Skin of body (tissue), 3 donors: ENCODE measurements at places on chromosomes 1 and 21. TPM values are rescaled to one million over a fixed set of nuclear protein-coding genes. Genes with fewer than 3 reads are reported as not detected.

GPR3 gene
- 0.30 TPM for total RNA-seq

FYB2 gene
- 0.30 TPM for total RNA-seq

TMEM51 gene
- 3.6 TPM for total RNA-seq

BTBD8 gene
- total RNA-seq = 4.9 TPM

F13B gene
- total RNA-seq = not detected

NR1I3 gene
- not detected for total RNA-seq

FLG gene
- total RNA-seq = 171 TPM

SLAMF7 gene
- 0.49 TPM for total RNA-seq

VWA5B1 gene
- 0.39 TPM for total RNA-seq

ILDR2 gene
- total RNA-seq = 0.30 TPM

DNA sequence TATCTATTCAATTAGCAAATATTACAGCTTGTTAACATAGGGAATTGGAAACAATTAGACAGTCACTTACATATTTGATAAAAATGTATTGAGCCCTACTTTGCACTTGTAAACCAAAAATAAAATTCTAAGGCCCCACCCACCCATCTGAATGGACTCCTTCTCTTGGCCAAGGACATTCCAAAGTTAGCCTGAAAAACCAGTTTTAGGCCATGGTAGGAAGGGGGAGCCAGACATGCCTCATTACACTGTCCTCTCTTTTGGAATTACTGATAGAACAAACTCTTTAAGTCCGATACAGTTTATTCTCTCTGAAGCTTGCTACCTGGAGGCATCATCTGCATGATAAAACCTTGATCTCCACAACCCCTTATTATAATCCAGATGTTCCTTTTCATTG lies 28.0 kb upstream of the TSPAN2 start:
- no peak for DNase-seq

GRCh38 chr1:226708342-226708780 lies 30.7 kb downstream of the ITPKB start:
- no peak for DNase-seq

DNA sequence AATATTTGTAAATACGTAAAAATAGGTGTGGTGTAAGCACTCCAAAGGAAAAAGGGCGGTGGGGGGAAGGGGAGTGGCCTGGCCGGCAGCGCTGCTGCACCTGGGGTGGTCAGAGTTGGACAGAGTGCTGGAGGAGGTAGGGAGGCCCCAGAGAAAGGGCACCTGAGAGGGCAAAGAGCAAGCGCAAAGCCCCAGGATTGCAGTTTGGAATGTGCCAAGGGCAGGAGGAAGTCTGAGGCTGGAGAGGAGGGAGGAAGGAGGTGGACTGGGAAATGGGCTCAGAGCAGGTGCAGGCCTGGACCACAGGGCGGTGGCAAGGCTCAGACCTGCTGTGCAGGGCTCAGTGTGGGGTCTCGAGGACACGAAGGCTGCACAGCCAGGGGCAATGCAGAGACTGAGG lies 30.6 kb downstream of the LDLRAP1 start:
- DNase-seq = no peak

DNA sequence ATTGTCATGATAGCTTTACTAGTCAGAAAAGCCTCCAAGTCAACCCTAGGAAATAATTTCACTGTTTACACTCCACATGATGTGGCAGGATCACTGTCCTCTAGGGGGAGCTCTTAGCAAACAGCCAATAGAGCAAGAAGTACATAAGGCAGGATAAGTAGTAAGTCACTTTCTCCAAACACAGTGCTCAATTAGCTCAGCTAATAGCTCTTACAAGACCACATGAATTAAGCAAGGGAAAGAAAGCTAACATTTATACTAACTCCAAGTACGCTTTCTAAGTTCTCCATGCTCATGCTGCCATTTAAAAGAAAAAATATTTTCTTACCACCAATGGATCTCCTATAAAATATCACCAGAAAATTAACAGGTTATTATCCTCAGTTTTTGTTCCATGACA lies 66.9 kb upstream of the LRIF1 start:
- DNase-seq = no peak

DNA sequence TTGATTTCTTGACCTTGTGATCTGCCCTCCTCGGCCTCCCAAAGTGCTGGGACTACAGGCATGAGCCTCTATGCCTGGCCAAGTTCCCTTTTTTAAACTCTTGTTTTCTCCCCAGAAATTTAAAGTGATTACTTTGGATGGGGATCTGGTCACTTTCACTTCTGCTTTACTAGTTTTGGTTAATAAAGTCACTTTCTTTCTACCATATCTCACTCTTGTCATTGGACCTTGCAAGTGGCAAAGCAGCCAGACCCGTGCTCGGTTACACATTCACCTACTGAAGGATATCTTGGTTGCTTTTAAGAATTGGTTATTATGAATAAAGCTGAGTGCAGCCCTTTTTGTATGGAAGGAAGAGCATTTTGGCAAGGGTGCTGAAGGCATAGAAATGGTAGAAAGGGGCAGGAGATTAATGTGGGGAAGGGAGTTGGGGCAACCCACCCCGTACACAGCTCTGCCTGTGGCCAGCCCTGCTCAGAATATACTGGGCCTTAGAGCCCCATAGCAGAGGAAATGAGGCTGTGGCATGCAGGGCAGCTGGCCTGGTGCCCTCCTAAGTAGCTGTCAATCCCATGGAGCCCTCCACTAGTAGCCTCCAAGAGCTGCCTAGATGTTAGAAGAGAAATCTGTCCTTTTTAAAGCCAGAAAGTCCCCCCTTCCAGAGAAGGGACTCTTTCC lies 40.7 kb downstream of the CD2 start:
- no peak for DNase-seq

DNA sequence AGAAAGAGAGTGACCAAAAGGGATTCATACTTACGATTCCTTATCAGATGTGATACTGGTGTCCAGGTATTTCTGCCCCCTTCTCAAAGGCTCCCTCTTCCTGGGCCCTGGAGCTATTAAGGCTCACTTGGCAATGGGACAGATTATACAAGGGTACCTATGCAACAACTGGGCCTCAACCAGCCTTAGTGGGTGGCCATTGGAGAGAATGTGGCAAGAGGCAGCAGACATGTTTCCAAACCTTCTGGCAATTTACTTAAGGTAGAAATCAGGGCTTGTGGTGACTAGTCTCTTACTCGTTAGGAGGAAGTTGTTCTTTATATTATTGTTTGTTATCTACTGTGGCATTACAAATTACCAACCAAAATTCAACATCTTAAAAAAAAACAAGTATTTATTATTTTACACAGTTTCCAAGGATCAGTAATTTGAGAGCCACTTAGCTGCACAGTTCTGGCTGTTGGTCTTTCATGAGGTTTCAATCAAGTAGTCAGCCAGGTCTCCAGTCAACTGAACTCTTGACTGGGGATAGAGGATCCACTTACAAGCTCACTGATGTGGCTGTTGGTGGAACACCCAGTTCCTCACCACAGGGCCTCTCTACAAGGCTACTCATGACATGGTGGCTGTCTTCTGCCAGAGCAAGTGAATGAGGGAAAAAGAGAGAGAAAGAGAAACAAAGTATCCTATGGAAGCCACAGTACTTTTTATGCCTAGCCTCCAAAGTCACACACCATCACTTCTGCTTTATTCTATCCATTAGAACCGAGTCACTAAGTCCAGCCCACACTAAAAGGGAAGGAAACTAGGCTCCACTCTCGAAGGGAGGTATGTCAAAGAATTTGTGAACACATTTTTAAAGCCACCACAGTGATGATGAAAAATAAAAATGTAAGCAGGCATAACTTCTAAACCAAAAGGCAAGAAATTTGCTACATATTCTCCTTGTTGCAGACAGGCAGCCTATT lies 10.7 kb downstream of the ZNF648 start:
- DNase-seq = no peak

DNA sequence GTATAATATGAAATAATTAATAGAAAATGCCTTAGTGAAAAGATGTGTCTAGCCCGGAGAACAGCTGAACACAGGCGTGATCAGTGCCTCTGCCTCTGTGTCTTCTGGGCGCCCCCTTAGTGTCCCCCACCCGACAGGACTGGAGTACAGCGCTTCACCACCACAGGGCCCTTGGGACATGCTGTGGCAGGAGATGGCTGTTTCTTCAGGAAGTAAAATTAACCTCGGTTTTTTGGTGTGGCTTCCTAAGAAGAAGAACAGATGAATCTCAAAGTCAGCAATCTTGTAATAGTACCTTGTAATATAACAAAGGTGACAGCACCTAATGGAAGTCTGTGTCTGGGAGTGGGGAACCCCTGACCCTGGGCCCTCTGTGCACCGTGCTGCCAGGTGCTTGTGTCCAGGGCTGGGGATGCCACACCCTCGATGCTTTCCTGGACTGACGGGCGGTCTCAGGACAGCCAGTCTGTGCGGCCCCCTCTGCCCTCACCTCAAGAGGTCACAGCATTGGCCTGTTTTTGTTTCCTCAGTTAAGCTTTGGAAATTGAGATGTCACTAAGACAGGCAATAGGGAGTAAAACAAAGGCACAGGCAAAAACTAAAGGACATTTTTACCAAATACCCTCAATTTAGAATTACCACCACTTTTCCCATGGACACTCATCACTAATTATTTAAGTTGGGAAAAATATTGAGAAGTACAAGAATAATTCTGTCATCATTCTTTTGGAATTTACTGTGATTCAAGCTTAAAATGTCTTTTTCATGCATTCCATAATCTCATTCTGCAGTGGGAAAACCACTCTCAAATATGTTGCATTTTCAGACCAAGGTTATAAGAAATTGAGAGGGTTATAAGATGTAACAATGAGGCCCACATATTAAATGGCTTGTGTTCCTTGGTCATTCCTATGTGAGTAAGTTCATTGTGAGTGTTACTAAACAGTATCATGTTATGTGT lies 79.3 kb downstream of the ADARB1 start:
- DNase-seq = no peak

DNA sequence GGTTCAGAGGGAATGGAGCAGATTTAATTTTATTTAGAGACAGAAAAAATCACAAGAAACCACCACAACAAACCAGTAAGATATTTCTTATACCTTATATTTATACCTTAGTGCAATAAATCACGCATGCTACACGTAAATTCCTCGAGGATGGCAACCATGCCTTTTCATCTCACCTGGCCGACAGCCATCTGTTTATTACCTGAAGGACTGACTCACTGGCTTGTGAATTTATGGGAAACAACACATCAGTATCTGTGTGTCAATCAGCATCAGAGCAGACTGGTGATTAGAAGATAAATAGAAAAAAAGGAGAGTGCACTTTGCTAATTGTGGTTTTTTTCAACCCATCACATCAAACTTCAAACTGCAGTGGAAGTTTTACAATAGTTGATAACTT lies 58.4 kb downstream of the S1PR1 start:
- no peak for DNase-seq

DNA sequence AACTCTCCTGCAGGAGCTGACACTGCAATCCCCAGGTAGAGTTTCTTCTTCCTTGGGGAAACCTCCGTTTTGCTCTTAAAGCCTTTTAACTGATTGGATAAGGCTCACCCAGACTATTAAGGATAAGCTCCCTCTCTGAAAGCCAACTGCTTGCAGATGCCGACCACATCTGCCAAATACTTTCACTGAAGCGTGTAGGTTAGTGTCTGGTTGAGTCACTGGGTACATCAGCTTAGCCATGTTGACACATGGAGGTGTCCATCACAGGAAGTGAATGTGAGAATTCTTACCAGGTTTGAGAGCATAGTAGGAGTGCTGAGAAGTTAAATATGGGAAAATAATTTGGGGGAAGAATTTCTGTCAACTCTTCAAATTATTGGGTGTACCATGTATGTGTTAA lies 202.0 kb downstream of the AJAP1 start:
- no peak for DNase-seq

DNA sequence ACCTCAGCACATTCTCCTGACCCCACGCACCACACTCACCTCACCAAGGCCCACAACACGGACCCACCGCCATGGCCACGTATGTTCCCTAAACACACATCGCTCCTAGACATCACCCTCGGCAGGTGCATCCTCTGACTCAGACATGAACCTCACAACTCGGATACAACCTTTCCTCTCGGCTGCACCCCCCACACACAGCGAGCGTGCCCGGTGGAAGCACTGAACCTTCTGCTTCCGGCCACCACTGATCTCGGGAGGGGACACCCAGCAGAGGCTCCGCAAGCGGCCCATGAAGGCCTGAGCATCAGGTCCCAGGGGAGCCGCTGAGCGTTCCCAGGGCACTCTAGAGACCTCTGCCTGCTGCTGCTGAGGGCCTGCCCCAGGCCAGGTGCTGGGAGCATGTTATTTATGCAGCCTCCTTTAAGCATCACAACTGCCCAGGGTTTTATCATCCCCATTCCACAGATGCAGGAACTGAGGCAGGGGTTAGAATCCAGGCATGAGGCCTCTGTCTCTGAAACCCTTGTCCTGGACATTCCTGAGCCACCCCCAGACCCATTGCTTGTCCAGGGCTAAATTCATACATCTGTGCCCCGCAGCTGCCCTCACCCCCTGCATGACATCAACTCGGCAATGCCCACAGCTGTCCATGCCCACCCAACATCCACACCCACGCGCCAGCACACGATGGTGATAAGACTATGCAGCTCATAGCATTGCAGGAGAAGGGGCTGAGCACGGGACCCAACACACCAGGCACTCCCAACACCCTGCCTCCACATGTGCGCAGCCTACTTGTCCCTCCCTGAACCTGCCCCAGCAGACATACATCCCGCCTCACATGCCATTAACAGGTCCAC lies 27.0 kb downstream of the SDC3 start:
- no peak for DNase-seq

- DNase-seq = no peak
These were observed 53.0 kb upstream of the AKT3 start for GRCh38 chr1:243903041-243903440.

DNA sequence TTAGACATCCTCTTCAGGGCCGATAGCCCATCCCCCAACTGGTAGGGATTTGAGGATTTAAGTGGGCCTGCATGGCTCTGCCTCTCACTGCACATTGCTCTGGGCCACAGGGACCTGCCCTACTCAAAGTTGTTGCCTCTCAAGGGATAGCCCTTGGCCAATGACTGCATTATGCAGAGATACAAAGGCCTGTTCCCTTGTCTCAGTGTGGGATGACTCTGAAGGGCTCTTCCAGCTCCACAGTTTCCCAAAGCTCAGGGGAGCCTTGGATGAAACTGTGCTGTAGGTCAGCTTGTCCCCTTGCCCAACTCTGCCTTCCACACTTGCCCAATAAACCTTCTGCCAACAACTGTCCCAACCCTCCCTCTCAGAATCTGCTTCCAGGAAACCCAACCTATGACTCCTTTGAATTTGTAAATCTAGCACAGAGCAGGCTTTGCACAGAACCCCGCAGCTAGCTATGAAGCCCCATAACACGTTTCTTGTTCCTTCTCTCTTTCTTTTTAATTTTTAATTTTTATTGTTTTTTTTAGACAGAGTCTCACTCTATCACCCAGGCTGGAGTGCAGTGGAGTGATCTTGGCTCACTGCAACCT lies 42.5 kb downstream of the SLC9C2 start:
- DNase-seq = no peak

GRCh38 chr1:246798107-246798506 lies 73.9 kb downstream of the SCCPDH start:
- DNase-seq = no peak

GRCh38 chr1:232629250-232630046 lies 485 bp downstream of the SIPA1L2 start:
- DNase-seq = no peak
